BJ (cell line): ENCODE measurements at places on chromosomes 5 and 9.

DNA sequence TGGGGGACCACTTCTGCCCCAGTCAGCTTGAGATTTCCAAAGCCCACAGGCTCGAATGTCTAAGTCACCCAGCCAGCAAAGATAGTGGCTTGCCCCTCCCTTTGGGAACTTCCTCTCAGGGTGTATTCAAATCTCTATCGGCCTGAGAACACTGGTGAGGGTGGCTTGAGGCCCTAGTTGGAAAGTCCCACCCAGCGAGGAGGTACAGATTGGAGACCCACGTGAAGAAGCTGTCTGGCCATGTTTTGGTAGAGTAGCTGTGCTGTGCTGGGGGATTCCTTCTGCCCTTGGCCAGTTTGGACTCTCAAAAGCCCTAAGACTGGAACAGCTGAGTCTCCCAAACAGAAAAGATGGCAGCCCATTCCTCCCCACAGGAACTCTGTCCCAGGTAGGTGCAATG is 172.7 kb upstream of the RIOK2 start:
- DNase-seq: no peak

- no peak for DNase-seq
These were observed 651.7 kb upstream of the WWC1 start for GRCh38 chr5:167639766-167640165.

GRCh38 chr5:159469496-159470372 is 139.4 kb upstream of the IL12B start:
- DNase-seq: no peak

- DNase-seq: no peak
These were observed 204.5 kb downstream of the MCTP1 start for GRCh38 chr5:95080441-95080840.

GRCh38 chr9:122084026-122084675 is 9.0 kb downstream of the TTLL11 start:
- DNase-seq: no peak
